Glomerular endothelial cell (primary cell): ENCODE measurements at places on chromosomes 3 and 15. TPM values are rescaled to one million over a fixed set of nuclear protein-coding genes. Genes with fewer than 3 reads are reported as not detected.
A peak's percentile ranks its signal among the peaks of the same experiment; 100 is the strongest.

The SCAPER gene
- 13.8 and 18.9 TPM in 2 replicates for total RNA-seq

The RABL3 gene
- total RNA-seq, result 8.1 and 12.3 TPM in 2 replicates

GRCh38 chr3:99895703-99896441 is 78.2 kb downstream of the CMSS1 start:
- no peak for DNase-seq

The IGF2BP2 gene
- total RNA-seq, result 71.5 and 110 TPM in 2 replicates

DNA sequence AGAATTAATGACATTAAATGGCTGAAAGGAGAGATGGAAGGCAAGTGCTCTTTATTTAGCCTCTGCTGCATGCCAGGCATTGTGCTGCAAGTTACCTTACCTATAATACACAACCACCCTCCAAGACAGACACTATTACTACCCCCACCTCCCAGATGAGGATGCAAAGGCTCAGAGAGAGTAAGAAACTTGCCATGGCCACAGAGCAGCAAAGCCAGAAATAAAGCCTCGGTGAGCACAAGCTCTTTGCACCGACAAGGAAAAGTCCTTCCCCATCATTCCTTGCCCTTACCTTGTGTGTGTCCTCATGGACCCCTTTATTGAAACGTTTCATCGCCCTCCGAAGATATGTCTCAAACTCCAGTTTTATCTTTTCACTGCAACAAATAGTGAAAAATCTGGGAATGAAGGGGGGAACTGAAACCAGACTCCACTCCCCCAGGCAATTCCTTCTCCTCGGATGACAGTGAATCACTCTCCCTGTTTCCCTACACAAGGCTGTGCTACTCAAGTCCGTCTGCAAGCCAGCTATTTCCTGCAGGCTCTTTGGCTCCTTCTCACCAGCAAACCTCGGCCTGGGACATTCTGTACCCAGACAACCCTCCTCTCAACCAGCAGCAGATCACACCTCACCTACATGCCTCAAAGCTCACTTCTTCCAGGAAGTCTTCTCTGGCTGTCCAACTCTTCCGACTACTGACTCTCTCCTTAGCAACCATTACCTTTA is 11.4 kb downstream of the XPC start:
- no peak for DNase-seq

DNA sequence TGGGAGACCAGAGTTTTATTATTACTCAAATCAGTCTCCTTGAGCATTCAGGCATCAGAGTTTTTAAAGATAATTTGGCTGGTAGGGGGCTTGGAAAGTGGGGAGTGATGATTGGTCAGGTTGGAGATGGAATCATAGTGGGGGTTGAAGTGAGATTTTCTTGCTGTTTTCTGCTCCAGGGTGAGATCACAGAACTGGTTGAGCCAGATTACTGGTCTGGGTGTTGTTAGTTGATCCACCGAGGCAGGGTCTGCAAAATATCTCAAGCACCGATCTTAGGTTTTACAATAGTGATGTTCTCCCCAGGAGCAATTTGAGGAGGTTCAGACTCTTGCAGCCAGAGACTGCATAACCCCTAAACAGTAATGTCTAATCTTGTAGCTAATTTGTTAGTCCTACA is 141.0 kb downstream of the OTOL1 start:
- no peak for DNase-seq

- DNase-seq, result no peak
Measured at GRCh38 chr3:58341376-58341775, 8.7 kb downstream of the PXK start.

The RASGRP1 gene
- 0.10 and 0.12 TPM in 2 replicates for total RNA-seq

DNA sequence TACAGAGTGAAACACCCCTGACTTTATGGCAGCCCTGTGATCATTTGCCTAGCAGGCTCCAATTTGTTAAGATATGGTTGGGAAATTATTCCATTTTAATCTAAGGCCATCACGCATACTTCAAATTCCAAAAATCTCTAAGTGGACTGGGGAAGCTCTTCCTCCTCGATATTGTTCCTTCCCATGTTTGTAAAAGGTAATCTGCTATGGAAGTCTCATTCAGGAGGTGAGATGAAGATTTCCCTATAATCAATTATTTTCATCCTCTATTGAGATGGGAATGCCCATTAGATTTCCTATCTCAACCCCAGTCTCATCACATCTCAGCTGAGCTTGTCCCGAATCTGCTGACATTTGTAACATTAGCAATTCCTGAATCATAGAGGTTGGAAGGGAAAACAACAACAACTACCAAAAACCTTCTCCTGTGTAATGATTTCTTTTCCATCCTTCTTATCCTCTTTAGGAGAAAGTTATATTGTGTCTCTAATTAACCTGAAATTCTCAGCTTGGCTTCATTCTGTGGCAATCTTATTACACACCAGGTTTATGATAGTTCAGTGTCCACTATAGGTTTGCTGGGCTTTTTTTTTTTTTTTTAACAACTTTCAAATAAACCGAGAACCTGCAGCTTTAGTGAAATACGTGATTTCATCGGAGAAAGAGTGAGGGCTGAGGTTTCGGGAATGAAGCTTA is 2.2 kb upstream of the NR2F2 start:
- no peak for DNase-seq

The ZNF860 gene
- 1.2 and 1.5 TPM in 2 replicates for total RNA-seq

- DNase-seq, result no peak
Measured at GRCh38 chr15:64013179-64014062, 32.9 kb downstream of the DAPK2 start.

GRCh38 chr15:31782951-31783350 is 247.4 kb upstream of the CHRNA7 start:
- no peak for DNase-seq

GRCh38 chr3:171282041-171282440 is 178.2 kb downstream of the TNIK start:
- DNase-seq, result no peak

- DNase-seq, result no peak
Measured at GRCh38 chr3:175655351-175655750, 796.2 kb downstream of the NAALADL2 start.

The DGKG gene
- 3.8 and 4.4 TPM in 2 replicates for total RNA-seq

The SERINC4 gene
- not detected in 2 replicates for total RNA-seq

DNA sequence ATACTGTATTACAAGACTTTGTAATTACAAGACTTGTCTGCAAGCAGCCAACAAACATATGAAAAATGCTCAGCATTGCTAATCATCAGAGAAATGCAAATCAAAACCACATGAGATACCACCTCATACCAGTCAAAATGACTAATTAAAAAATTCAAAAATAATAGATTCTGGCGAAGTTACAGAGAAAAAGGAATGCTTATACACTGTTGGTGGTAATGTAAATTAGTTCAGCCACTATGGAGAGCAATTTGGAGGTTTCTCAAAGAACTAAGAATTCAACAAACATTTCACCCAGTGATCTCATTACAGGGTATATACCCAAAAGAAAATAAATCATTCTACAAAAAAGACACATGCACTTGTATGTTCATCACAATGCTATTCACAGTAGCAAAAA is 617.5 kb upstream of the CCDC54 start:
- DNase-seq, result no peak

The DLL4 gene
- 91.1 and 213 TPM in 2 replicates for total RNA-seq

GRCh38 chr3:183285828-183286457 is 32.9 kb downstream of the B3GNT5 start:
- DNase-seq, result peak; percentile 93

DNA sequence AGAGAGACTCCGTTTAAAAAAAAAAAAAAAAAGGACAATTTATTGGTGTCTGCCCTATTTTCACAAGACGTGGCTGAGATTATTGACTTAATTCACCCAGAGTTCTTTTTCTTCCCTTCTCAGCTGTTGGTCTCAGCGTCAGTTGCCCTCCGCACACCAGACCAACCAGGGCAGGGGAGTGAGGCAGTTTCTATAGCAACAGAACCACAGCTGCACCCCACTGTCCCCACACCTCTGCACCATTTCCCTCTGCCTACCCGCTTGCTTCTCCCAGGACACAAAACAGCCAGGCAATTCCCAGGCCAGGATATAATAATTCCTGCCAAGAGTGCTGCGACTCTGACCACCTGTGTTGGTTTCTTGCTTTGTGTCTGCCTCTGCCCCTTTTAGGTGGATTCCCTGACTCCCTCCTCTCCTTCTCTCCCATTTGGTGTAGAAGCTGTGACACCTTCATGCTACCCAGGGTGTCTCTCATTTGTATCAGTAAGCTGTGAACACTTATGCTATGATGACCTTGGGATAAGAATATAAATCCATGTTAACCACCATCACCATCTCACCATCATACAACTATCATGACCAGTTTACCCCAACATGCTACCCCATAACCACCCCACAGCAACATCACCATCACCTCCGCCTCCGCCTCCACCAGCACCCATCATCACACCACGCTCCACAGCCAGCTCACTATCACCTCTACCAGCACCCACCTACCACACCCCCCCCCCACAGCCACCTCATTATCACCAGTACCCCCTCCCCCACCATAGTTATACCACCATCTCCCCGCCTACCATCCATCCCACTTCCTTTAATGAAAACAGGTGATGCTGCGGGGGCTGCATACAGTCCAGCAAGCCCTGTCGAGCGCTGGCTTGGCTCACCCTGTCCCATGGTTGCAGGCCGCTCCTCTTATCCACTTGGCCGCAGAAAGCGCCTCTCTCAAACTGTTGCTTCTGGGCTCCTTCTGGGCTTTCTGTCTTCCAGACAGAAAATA is 589 bp downstream of the EPB42 start:
- no peak for DNase-seq

GRCh38 chr15:90287101-90287500 is 21.6 kb downstream of the NGRN start:
- no peak for DNase-seq

DNA sequence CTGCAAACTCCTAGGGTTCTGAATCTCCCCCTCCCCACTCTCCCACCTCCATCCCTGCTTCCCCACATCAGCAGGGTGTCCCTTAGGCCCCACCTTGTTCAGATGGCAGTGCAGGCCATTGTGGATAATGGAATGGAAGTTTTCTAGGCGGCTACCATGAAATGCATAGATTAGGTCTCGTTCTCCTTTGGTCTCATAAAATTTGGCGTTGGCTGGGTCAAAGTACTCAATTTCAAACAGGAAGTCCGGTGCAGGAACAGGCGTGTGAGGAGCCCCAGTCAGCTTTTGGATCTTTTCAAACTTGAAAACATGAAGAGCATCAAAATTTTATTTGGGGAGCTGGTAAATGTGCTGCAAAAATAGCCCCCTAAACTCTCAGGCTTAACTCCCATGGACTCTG is 20.2 kb downstream of the PARP16 start:
- no peak for DNase-seq

The GOLGA6D gene
- not detected in 2 replicates for total RNA-seq

DNA sequence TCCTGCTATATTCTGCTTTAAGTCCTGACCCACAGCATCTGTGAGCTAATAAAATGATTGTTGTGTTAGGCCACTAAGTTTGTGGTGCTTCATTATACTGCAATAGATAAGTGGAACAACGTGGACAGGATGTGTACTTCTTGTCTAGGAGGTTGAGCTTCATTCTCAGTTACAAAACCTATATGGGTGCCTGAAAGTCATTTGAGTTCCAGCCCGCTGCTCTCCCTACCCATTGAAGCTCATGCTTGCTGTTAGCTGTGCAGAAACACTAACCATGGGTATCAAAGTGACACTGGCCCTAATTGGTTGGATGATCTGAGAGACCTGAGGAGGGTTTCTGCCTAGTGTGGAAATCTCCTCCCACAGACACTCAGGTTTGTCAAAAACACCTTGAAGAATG is 357.2 kb downstream of the PDCD6IP start:
- no peak for DNase-seq

GRCh38 chr15:58473724-58474123 is 41.9 kb downstream of the LIPC start:
- DNase-seq, result peak; percentile 57

GRCh38 chr15:39415634-39416033 is 165.2 kb upstream of the THBS1 start:
- no peak for DNase-seq

GRCh38 chr3:44899683-44900367 is 25.4 kb downstream of the TGM4 start:
- DNase-seq, result no peak

The ZNF501 gene
- total RNA-seq, result 2.2 and 4.0 TPM in 2 replicates
